Retina (tissue), 1 donor: ENCODE measurements at places on chromosomes 1 and 21.
A peak's percentile ranks its signal among the peaks of the same experiment; 100 is the strongest.

GRCh38 chr1:195185736-195186135 is 1422.5 kb downstream of the KCNT2 start:
- no peak for DNase-seq

- DNase-seq = no peak
Observed at GRCh38 chr1:43722810-43723209, 15.5 kb downstream of the ST3GAL3 start.

- DNase-seq = peak; percentile 76
Observed at GRCh38 chr1:110630839-110631663, 24.9 kb upstream of the KCNA2 start.

DNA sequence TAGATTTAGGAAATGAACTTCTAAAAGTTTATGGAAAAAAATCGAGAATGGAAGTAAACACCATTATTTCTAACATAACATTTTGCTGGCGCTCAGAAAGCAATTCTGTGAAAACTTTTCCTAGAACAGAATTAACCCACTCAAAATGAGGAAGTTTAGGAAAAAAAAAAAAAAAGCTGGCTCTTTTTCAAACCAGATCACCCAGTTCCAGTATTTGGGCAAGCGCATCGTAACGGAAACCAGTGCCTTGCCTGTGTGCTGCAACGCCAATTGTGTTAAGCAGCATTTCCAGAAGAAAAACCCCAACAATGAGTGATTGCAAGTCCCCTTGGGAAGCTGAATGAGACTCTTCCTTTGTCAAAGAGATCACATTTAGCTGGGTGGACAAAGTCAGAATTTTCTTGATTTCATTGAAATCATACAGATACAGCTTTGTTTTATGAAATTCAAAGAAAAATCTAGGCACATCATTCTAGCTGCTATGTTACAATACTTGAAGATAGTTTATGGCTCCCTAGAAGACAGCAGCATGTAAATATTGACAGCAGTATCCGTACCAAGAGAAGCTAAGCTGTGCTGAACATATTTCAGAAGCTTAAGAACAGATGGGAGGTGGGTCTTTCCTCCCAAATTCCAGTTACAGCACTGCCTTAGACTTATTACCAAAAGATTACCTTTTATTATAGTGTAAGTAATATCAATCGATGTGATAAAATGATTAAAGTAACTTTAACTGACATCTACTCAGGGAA is 113.4 kb downstream of the ERG start:
- no peak for DNase-seq

GRCh38 chr1:8402109-8402710 is 84.3 kb downstream of the SLC45A1 start:
- DNase-seq = no peak

DNA sequence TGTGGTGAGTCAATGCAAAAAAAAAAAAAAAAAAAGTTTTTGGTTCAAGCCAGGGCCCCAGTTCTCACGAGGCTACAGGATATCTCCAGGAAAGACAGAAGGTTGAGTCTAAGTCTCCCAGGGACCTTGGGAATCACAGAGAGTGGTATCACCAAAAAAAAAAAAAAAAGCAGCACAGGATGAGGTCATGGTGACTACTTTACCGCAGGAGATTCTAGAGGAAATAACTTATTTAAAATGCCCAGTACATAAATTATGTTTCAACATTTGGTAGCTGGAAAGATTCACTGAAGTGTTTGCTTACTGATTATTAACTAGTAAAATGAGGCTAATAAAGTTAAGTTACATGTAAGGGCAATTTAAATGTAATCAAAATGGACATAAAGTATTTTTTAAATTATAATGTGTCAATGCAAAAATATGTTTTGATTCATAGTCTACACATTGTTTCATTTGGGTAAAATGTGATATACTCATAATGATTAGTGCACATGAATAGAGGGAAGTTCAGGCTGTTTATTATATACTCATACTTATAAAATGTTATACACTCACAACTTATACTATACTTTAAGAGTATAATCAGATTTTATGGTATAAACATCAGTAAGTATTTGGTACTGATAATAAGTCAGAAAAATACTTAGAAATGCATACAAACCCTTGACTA is 84.1 kb downstream of the PLPPR5 start:
- no peak for DNase-seq

DNA sequence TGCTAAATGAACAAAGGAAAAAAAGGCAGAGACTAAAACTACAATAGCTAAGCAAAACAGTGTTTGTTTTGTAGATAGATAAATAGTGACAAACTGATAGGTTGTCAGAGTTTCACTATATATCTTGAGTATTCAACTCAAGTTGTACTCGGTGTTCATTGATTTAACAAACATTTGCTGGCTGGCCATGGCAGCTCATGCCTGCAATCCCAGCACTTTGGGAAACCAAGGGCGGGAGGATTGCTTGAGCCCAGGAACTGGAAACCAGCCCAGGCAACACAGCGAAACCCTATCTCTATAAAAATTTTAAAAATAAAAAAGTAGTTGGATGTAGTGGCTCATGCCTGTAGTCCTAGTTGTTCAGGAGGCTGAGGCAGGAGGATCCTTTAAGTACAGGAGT is 17.3 kb downstream of the C1orf185 start:
- DNase-seq = no peak

DNA sequence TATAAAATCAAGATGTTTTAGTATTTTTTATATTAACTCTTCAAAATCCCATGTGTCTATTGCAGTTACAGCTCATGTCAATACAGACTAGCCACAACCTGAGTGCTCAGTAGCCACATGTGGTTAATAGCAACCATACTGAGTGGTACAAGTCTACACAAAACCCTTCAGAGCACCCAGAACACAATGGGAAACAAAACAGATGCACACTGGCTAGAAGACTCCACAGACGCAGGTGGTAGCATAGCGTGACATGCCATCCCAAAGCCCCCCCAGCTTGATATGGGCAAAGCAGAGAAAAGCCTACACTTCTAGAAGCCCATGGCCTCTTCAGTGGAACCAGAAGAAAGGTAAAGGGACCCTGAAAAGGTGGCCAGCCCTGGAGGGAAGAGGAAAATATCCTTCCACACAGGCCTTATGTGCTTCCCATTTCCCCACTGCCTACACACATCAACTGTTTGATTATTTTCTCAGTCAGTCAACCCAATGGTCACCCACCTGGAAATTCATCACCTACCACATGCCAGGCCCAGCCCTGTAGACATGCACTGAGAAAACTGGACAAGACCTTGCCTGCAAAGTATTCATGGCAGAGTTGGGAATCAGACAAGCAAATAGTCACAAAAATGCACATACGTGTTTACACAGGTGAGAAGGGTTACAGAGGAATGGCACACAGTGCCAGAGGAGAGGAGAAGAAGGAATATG is 175.0 kb downstream of the VAV3 start:
- no peak for DNase-seq

DNA sequence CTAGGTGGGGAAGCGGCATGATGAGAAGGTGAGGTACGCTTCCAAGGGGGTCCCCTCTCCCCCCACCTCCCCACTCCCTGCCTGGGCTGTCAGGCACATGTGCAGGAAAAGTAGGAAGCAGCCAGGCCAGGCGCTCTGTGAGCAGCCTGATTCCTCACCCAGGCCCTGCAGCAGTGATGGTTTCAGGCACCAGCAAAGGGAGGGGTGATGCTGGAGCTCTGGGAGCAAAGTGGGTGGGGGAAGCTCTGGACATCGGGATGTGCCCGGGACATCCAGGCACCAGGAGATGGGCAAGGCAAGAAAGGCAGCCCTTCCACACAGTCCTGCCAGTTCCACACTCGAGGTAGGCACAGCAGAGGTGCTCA is 106.1 kb downstream of the CRYAA start:
- DNase-seq = no peak

GRCh38 chr1:44014365-44015104 is 16.7 kb downstream of the SLC6A9 start:
- DNase-seq = no peak

GRCh38 chr1:150066838-150067183 is 765 bp upstream of the VPS45 start:
- DNase-seq = peak; percentile 94

DNA sequence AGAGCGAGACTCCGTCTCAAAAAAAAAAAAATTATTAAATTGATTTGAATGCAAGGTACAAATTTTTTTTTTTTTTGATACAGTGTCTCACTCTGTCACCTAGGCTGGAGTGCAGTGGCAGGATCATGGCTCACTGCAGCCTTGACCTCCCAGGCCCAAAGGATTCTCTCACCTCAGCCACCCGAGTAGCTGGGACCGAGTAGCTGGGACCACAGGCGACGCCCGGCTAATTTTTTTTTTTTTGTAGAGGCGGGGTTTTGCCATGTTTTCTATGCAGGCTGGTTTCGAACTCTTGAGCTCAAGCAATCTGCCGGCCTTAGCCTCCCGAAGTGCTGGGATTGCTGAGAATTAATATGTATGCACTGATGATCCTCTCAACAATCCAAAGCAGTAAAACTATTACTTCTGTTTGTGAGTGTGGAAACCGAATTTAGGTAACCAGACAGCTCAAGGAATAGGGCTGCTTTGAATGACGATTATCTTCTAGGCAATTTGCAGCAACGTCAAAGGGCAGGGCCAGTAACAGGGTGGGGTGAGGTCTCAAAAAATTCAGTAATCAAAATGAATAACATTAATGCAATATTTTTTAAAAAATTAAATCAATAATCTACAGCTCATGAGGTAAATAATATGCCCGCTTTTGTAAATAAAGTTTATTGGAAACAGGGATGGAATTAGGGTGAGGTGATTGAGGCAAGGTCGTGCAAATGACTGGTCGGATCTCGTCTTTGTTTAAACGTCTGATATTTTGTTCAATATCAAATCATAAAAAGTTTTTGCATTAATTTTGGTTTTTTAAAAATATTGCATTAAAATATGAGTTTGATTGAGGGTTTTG is 1.2 kb downstream of the CLSPN start:
- peak; percentile 25 for DNase-seq

- peak; percentile 81 for DNase-seq
Observed at GRCh38 chr1:113929750-113930498, 800 bp downstream of the HIPK1 start.

GRCh38 chr1:228827019-228827418 is 91.7 kb downstream of the RHOU start:
- DNase-seq = no peak

DNA sequence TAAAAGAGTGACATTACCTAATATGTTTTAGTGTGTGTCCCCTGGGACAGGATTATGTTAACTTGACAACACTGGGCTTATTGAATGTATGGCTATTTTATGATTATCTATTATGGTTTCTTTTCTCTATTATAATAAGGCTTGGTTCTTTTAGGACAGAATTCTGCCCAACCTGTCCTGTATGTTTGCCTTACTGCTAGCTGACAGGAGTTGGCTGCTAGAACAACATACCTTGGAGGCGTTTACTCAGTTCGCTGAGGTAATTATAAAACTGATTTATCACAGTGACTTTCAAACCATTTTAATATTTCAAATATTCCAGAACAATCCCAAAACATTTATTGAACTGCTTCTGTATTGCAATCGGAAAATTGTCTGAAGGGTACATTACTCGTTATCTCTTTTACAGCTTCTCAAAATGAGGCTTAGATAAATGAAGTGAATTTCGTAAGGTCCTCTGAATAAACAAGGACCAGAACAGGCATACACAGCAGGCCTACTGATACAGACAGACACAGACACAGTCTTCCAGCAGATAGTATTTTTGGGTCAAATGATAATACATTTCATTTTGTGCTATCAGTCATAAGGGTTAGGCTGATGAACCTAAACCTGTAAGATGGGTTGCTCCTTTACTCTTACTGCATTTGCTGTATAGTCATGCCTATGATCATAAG is 44.2 kb downstream of the SCYL3 start:
- no peak for DNase-seq

- DNase-seq = no peak
Observed at GRCh38 chr1:170730438-170730837, 66.5 kb downstream of the PRRX1 start.
